ENCODE measurements at places on chromosomes 16 and 17.

- DNase-seq: no peak
Observed at GRCh38 chr16:49852279-49852678, 3.6 kb downstream of the ZNF423 start.

DNA sequence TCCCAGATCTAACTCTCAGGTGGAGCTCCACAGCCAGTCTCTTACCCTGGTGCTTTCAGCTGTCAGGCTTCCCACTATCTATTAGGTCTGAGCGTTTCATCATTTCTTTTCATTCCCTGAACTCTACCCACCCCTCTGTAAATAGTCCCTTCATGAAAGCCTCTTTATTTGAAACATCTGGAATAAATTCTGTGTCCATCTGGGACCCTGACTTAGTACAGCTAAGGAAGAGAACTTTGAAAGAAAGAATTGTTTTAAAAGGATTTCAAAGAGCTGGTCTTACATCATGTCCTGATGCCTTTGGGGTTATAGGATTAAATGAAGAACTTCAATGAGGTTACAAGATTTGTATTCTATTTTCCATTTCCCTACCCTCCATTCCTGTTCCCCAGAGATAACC is 388.5 kb upstream of the CA10 start:
- DNase-seq: no peak

DNA sequence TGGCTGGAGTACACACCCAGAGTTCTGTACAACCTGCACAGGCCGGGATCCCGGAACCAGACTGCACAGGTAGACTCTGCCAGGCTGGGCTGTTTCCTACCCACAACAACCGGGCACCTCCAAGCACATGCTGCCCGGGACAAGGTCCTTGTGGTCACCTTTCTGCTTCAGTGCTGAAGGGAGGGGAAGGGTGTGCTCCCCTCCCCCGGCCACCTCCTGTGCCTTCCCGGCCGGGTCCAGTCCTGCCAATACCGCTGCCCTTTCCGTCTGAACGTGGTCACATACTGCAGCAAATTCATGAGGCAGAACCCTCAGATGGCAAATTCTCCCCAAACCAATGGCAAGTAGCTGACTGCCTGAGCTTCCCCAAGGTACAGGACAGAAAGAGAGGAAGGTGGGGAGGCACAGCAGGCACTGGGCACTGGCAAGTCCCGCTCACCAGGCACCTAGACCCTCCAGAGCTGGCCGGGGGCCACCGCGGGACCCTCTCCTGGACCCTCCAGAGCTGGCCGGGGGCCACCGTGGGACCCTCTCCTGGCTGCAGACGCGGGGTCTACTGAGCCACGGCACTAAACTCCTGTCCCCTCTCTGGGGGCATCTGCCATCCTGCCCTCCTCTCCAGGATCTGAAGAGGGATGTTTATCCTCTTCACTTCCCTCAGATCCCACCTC is 22.8 kb downstream of the SLC43A2 start:
- no peak for DNase-seq

GRCh38 chr17:81577278-81578000 is 25.3 kb upstream of the FAAP100 start:
- no peak for DNase-seq

DNA sequence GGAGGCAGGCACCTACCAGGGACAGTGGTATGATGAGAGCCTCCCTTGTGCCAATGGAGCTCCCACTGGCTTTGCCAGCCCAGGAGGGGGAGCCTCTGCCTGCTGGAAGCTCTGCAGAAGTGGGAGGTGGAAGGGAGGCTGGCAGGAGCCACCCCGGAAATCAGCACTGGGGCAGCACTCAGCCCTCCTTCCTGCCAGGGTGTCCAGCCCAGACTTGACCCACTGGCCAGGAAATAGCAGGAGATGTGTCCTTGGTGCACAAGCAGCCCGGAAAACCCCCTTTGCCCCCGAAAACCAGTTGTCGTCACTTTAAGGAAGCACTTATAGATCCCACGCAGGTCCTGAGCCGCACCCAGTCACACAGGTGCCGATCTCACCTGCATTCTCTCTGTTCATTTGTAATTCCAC is 49.3 kb upstream of the CACNG4 start:
- no peak for DNase-seq

DNA sequence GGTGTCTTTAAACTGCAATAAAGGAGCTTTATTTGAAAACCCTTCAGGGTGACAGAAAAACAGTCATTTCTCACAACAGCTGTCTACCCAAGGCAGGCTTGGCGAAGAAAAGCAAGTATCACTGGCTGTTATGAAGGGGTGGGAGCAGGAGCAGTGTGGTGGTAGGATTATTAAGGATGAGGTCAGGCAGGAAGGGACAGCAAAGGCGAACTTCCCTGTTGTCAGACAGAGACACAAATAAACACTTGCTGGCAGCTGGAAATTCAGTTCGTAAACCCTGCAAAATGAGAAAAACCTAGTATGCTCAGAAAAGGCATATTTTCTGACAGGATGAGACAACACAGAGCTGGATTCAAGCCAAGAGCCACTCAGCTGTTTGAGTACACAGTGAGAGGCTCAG is 416.3 kb upstream of the CDH5 start:
- no peak for DNase-seq

DNA sequence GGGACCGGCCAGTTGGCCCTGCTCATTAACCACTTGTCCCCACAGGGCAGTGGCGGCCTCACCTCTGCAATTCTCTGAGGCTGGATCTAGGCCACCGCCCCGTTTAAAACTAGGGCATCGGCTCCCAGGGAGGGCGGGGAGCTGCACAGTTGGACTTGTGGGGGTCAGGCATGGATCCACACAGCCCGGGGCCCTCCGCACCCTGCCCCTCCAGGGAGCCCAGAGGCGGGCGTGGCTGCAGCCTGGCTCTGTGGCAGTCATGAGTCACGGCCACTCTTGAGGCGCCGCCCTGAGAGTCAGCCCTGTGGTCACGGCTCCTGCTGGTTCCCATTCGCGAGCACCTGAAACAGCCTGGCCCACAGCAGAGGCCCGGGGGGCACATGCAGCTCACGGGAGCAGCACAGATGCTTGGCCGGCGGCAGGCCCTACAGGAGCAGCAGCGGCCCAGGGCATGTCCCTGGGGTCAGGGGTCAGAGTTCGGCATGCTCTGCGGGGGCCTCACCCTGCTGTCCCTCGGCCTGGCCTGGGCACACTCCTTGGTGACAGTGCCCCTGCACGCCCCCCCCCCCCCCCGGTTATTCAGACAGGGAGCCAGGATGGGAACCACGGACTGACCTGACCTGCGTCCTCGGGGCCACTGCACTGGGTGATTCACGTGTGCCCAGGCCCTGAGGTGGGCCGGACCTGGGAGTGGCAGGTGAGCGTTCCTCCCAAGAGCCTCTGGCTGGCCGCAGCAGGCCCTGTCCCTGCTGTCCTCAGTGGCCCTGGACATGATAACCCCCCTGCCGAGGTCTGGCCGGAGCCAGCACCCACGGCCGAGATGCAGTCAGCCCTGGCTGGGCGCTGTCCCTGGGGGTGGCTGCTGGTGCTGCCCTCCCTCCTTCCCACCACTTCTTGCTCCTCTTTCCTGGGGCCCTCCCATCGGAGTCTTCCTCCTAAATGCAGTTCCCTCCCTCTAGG is 8.2 kb downstream of the CAPN15 start:
- no peak for DNase-seq

GRCh38 chr17:12247761-12248160 is 227.1 kb downstream of the MAP2K4 start:
- DNase-seq: no peak

- DNase-seq: no peak
Observed at GRCh38 chr16:7646821-7647500, 314.3 kb downstream of the RBFOX1 start.

GRCh38 chr16:47519996-47520679 is 59.0 kb downstream of the PHKB start:
- DNase-seq: no peak

DNA sequence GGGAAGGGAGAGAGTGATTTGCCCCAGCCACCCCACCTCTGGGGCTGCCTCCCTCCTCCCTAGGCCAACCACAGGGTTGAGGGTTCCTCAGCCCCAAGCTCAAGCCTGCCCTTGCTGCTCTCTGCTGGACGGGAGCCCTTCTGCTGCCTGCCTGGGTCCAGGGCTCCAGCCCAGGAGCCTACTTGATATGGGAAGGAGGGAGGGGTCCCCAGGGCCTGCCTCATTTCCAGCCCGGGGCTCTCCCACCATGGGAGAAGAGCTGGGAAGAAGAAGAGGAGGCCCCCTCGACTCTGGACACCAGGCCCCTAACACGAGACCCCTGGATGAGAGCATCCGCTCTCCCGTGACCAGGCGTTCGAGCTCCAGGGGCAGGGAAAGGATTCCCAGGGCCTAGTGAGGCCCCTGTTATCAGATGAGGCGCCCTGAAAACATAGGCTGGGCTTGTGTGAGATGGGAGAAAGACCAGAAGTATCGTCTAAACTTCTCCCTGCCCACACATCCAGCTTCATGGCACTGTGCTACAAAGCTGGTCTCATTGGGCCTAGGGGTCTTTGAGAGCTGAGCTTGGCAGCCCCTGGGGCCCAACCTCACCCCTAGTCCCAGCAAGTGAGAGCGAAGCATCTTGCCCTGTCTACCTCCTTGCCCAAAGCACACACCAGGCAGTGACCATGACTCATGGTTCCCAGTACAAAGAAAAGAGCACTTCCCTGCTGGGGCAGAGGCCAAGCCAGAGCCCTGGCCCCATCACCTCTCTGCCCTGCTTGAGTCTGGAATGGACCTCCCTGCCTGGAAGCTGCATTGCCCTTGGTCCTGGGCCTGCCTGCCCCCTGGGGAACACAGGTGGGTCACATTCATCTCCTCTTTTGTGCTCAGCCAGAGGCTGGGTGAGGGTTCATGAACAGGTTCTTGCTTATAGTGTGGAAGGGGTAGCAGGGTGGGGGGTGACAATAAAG is 987 bp downstream of the SLC16A5 start:
- DNase-seq: no peak

- peak; percentile 29 for DNase-seq
Observed at GRCh38 chr17:59331929-59332748, 684 bp downstream of the YPEL2 start.

DNA sequence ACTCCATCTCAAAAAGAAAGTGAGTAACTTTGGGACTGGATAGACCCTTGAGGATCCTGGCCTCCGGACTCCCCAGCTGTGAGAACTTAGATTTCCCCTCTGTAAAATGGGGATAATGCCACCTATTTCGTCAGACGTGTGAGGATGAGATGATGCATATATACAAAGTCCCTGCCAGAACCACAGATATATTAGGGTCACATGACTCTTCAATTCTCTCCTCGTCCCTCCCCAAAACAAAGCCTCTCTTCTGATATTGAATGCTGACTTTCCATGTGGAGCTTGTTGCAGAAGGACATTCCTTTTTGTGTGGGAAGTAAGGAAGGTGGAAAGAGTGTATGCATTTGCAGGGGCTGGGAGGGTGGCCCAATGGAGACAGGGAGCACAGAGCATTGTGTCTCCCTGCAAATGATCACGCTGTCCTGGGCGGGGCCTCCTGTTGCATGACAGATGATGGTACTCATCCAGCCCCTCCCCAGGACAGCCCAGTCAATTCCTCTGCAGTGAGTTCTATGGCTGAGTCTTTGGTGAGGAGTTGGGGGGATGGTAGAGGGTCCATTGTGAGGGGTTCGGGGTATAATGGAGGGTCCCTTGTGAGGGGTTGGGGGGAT is 35.1 kb upstream of the MGAT5B start:
- DNase-seq: no peak

GRCh38 chr17:59494757-59495368 is 70.5 kb upstream of the DHX40 start:
- DNase-seq: no peak

- DNase-seq: no peak
Observed at GRCh38 chr17:71926746-71927398, 193.9 kb upstream of the SOX9 start.

DNA sequence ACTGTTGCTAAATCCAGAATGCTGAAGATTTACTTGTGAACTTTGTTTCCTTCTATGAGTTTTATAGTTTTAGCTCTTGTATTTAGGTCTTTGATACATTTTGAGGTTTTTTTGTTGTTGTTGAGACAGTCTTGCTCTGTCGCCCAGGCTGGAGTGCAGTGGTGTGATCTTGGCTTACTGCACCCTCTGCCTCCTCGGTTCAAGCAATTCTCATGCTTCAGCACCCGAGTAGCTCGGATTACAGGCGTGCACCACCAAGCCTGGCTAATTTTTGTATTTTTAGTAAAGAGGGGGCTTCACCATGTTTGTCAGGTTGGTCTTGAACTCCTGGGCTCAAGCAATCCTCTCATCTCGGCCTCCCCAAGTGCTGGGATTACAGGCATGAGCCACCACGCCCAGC is 14.4 kb downstream of the TENT4B start:
- DNase-seq: no peak

GRCh38 chr17:49015924-49016774 is 19.0 kb downstream of the IGF2BP1 start:
- DNase-seq: no peak

DNA sequence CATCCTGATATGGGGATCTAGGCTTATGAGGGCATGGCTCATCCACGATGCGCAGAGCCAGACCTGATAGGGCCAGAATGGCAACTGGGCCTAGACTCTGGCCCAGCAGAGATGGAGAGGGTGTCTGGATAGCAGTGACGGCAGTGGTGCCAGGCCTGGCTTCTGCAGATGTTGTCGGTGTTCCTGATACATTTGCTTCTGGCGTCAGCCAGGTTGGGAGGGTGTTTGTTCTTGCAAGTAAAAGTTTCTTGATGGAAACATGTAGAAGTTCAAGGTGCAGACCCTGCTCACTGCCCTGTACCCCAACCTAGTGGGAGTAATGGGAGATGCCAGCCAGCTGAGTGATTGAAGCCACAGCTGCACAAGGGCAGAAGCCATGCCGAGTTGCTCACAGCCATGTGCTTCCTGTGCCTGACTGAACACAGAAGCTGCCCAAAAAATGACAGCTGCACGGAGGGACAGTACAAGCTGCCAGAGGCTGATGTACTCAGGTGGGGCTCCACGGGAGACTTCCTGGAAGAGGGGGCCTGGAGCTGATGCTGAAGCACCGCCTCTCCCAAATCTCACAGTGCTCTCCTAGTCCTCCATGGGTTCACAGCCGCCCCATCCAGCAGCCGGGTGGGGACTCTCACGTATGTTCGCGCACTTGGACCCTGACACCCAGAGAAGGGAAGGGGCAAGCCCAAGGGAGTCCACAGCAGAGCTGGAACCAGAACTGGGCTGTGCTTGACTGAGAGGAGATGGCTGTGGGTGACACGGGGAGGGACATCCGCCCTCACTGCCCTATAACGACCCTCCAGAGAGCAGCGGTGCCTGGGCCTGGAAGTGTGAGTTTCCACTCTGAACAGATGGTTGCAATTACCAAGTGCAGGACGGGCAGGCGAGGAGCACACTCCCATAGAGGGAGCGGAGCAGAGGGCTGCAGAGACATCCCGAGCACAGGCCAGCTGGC is 78.7 kb downstream of the N4BP1 start:
- no peak for DNase-seq

DNA sequence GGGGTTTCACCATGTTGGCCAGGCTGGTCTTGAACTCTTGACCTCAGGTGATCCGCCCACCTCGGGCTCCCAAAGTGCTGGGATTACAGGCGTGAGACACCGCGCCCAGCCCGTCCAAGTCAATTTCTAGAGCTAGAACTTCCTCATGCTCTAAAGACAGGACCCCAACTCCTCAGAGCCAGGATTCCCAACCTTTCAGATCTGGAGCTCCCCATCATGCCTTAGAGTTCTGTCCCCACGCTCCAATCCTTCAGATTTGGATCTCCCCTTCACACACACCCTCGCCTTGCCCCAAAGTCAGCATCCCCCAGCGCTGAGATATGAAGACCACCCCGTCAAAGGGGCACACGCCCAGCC is 448 bp downstream of the KCTD19 start:
- no peak for DNase-seq
